ENCODE measurements at places on chromosomes 12 and 14. TPM values are rescaled to one million over a fixed set of nuclear protein-coding genes. Genes with fewer than 3 reads are reported as not detected.

The RTL1 gene
- total RNA-seq = not detected

The SMCO2 gene
- total RNA-seq = not detected

The KCNA5 gene
- total RNA-seq = not detected

The HOTAIR gene
- not detected for total RNA-seq

The ADAMTS20 gene
- total RNA-seq = not detected

The TAS2R8 gene
- not detected for total RNA-seq

The KIAA0586 gene
- 23.9 TPM for total RNA-seq

The EFCAB11 gene
- total RNA-seq = 6.2 TPM

The DTX3 gene
- total RNA-seq = 8.1 TPM

The GLIPR1L1 gene
- not detected for total RNA-seq
